Liver (tissue), 10 donors: ENCODE measurements at places on chromosomes 12 and 14. TPM values are rescaled to one million over a fixed set of nuclear protein-coding genes. Genes with fewer than 3 reads are reported as not detected.
A peak's percentile ranks its signal among the peaks of the same experiment; 100 is the strongest.

Gene TDRD9
- 1.0 TPM for total RNA-seq

DNA sequence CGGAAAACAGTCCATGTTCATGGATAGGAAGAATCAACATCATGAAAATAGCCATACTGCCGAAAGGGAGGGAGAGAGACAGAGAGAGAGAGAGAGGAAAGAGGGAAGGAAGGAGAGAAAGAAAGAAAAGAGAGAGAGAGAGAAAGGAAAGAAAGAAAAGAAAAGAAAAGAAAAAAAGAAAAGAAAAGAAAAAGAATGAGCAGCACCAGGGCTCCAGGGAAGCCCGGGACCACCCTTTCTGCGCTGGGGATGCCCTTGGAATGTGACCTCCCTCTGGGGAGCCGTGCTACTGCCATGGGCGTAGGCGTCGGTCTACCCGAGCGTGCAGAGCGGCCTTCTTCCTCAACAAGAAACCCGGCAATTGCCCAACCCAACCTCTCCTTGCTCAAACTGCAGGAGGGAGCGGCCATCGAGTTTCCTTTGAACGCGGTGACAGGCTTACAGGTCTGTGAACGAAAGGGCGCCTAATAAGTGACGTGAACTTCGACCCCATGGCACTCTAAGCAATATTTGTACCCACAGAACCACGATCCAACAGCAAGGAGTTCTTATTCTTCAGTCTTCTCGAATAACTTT lies 16.9 kb downstream of the OR6S1 start:
- no peak for DNase-seq

DNA sequence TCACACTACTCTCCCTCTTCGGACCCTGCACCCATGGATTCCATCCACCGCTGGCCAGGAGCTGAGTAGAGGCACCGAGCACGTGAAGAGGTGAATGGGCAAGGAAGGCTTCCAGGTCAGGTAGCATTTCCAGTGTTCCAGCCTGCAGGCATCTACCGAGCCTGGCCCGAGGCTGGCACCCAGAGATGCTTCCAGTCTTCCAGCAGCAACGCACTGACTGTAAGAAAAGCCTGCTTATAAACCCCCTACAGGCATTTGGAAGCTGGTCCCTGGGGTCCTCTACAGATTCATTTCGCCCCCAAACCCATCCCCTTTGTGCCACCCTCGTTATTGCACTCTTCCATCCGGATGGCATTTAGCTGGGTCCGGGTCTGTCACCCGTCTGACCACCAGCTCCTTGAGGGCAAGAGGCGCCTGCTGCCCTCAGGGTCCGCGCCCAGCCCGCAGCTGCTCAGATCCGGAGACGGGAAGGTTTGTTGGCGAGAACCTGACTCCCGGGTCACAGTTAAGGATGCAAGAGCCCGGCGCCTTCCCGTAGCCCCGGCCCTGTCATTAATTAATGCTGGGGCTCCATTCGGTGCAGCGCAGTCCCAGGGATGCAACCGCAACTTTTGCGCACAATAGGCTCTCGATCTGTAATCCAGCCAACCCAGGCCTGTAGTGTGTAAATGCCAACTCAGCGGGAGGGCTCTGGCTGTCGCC lies 614 bp upstream of the MARK3 start:
- DNase-seq, result no peak

GRCh38 chr14:23056956-23057756 lies at the start of gene CDH24:
TSS of gene CDH24 (minus strand) at chr14:23057520. CDS start at chr14:23055733, 1,787 bp downstream.
- DNase-seq, result peak; percentile 71

DNA sequence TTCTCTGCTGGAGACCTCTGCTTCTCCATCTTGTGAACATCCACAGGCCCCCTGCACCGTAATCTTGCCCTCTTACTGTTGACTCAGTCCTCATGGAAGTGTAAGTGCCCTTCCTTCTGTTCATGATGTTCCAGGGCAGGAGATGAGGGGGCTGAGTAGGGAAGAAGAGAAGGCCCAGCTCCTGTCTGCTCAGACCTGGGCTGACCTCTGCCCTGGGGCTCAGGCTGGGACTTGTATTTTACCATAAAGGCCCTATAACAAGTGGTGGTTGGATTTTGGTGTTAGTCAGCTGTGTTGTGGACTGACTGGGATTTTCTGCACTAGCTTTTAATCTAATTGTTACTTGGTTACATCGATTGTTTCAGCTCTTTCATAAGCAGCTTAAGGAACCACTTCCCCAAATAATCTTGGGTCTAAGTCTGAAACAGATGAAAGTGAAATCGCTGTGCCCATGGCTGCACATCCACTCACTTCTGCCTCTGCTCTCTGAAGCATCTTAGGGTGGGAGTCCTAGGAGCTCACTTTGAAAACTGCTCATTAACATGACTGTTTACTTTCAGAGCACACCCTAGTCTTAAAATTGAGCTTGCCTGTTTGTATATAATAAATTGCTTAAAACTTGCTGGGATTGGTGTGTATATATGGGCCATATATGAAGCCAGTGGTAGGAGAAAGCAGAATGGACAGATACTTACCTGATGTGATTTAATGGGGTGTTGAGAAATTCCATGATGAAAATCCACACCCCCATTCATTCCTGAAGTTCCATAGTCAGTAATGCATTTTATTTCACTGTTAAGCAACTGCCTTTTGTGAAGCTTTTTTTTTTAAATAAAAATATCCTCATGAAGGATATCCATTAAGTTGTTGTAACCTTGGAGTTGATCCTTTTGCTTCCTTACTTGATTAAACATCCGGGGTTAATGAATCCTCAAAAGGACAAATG lies 17.7 kb downstream of the C12orf71 start:
- DNase-seq, result no peak

DNA sequence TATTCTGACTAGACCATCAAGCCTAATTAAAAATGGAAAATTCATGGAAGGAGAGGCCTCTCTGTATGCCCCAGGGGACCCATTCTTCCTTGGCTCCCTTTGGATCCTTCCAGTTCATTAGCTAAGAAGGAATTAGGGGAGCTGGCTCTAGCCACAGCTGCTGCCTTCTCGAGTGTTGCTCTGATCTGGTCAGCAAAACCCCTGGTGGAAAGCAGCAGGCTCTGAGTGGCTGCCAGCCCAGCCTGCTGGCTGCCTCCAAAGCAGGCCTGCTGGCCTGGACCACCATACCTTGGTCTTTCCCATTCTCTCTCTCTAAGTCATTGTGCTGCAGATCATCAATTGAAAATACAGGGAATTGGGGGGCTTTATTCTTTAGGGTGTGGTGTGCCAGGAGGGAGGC lies 29.0 kb upstream of the AKAP6 start:
- DNase-seq, result no peak

- DNase-seq, result no peak
Observed at GRCh38 chr12:5317556-5317955, 114.4 kb upstream of the NTF3 start.
